GM12878 (cell line): ENCODE measurements at places on chromosomes 11 and 22. TPM values are rescaled to one million over a fixed set of nuclear protein-coding genes. Genes with fewer than 3 reads are reported as not detected.

TEX12 gene
- 0.51 TPM in 1 of 2 replicates, not detected in the other for total RNA-seq

TLCD5 gene
- total RNA-seq, result 3.1 and 3.5 TPM in 2 replicates

KCNJ1 gene
- not detected in 2 replicates for total RNA-seq

ESRRA gene
- 41.7 and 48.9 TPM in 2 replicates for total RNA-seq

MS4A3 gene
- total RNA-seq, result 0.13 TPM in 1 of 2 replicates, not detected in the other

MYOD1 gene
- total RNA-seq, result not detected in 2 replicates

TCF20 gene
- total RNA-seq, result 52.9 and 56.9 TPM in 2 replicates

FBLN1 gene
- 0.51 and 0.90 TPM in 2 replicates for total RNA-seq

STK33 gene
- 18.3 and 20.0 TPM in 2 replicates for total RNA-seq

SHANK3 gene
- total RNA-seq, result 0.08 and 0.10 TPM in 2 replicates

PRG2 gene
- 1.7 and 2.0 TPM in 2 replicates for total RNA-seq

LRRC55 gene
- not detected in 2 replicates for total RNA-seq

ANO1 gene
- 0.13 and 0.38 TPM in 2 replicates for total RNA-seq

MPZL3 gene
- total RNA-seq, result 5.6 and 6.4 TPM in 2 replicates

NTM gene
- total RNA-seq, result not detected in 2 replicates

HTR3A gene
- total RNA-seq, result not detected in 2 replicates

PRR33 gene
- total RNA-seq, result not detected in 2 replicates

QSER1 gene
- total RNA-seq, result 13.9 and 15.0 TPM in 2 replicates

OR5A1 gene
- total RNA-seq, result not detected in 2 replicates

INPP5J gene
- total RNA-seq, result 1.9 and 2.6 TPM in 2 replicates

CBX7 gene
- total RNA-seq, result 13.5 and 13.6 TPM in 2 replicates

MICALL1 gene
- total RNA-seq, result 26.0 and 30.7 TPM in 2 replicates

APOBEC3B gene
- total RNA-seq, result 24.3 and 26.3 TPM in 2 replicates

MAPK12 gene
- 34.0 and 38.9 TPM in 2 replicates for total RNA-seq

CCDC81 gene
- 0.13 and 0.19 TPM in 2 replicates for total RNA-seq

CARD10 gene
- total RNA-seq, result 0.08 and 0.21 TPM in 2 replicates

SLC22A6 gene
- not detected in 2 replicates for total RNA-seq

GCAT gene
- total RNA-seq, result 21.8 and 22.8 TPM in 2 replicates

KRTAP5-7 gene
- total RNA-seq, result not detected in 2 replicates

OR2AG1 gene
- not detected in 2 replicates for total RNA-seq

RPLP2 gene
- total RNA-seq, result 3,558 and 3,573 TPM in 2 replicates

DRD4 gene
- total RNA-seq, result 0.24 TPM in 1 of 2 replicates, not detected in the other

OR8U1 gene
- total RNA-seq, result not detected in 2 replicates

DKK3 gene
- 0.15 and 0.43 TPM in 2 replicates for total RNA-seq

APOBEC3G gene
- total RNA-seq, result 102 and 103 TPM in 2 replicates

CECR2 gene
- 0.08 and 0.13 TPM in 2 replicates for total RNA-seq

INS gene
- not detected in 2 replicates for total RNA-seq

CDC42EP1 gene
- total RNA-seq, result 0.19 and 0.33 TPM in 2 replicates

SCN4B gene
- 0.08 TPM in 1 of 2 replicates, not detected in the other for total RNA-seq

NNMT gene
- total RNA-seq, result not detected in 2 replicates

LRRC74B gene
- total RNA-seq, result not detected in 2 replicates

RIBC2 gene
- not detected in 2 replicates for total RNA-seq

KRTAP5-8 gene
- 0.36 TPM in 1 of 2 replicates, not detected in the other for total RNA-seq
